ENCODE measurements at places on chromosomes 2 and 18. TPM values are rescaled to one million over a fixed set of nuclear protein-coding genes. Genes with fewer than 3 reads are reported as not detected.

SS18 gene
- 92.0 TPM for total RNA-seq

SERPINB2 gene
- total RNA-seq: 0.69 TPM

VWC2L gene
- total RNA-seq: 17.1 TPM

ACOXL gene
- total RNA-seq: 0.40 TPM

HDHD2 gene
- 46.8 TPM for total RNA-seq

MARCHF7 gene
- 141 TPM for total RNA-seq

KLHL30 gene
- 0.28 TPM for total RNA-seq

ZNF142 gene
- 10.8 TPM for total RNA-seq
